H1 (cell line): ENCODE measurements at places on chromosomes 5 and 9. TPM values are rescaled to one million over a fixed set of nuclear protein-coding genes. Genes with fewer than 3 reads are reported as not detected.

GRCh38 chr5:17214893-17215292 is 2.5 kb upstream of the BASP1 start:
- no peak overlapping the region for H3K4me3 ChIP-seq
- H3K4me1 ChIP-seq = peaks cover 9% of the 10 kb centered on the region; the same call in 1 of the 2 replicates
- H3K36me3 ChIP-seq = no peaks in the 10 kb centered on the region
- no peak overlapping the region for H3K27ac ChIP-seq
- no peak for DNase-seq

DNA sequence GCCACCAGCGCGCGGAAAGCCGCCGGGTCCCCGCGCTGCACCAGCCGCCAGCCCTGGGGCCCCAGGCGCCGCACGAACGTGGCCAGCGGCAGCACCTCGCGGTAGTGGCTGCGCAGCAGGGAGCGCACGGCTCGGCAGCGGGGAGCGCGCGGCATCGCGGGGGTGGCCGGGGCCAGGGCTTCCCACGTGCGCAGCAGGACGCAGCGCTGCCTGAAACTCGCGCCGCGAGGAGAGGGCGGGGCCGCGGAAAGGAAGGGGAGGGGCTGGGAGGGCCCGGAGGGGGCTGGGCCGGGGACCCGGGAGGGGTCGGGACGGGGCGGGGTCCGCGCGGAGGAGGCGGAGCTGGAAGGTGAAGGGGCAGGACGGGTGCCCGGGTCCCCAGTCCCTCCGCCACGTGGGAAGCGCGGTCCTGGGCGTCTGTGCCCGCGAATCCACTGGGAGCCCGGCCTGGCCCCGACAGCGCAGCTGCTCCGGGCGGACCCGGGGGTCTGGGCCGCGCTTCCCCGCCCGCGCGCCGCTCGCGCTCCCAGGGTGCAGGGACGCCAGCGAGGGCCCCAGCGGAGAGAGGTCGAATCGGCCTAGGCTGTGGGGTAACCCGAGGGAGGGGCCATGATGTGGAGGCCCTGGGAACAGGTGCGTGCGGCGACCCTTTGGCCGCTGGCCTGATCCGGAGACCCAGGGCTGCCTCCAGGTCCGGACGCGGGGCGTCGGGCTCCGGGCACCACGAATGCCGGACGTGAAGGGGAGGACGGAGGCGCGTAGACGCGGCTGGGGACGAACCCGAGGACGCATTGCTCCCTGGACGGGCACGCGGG is at the start of gene TERT:
Gene TERT, minus strand, starts transcription at position 234 of the 815 bp plus-strand sequence. Its CDS starts 79 bp downstream, at position 155.
- peak within 1 kb of the TSS; percentile 63 for H3K4me3 ChIP-seq
- H3K36me3 ChIP-seq = no peaks in the 10 kb centered on the region
- no peak within 1 kb of the TSS for H3K27ac ChIP-seq
- peaks cover 13% of the 10 kb centered on the region for H3K4me1 ChIP-seq

- H3K36me3 ChIP-seq = no peaks in the 10 kb centered on the region
- H3K27ac ChIP-seq = no peak overlapping the region
- no peak overlapping the region for H3K4me3 ChIP-seq
These were observed 3.5 kb downstream of the RXFP3 start for GRCh38 chr5:33939556-33940262.

DNA sequence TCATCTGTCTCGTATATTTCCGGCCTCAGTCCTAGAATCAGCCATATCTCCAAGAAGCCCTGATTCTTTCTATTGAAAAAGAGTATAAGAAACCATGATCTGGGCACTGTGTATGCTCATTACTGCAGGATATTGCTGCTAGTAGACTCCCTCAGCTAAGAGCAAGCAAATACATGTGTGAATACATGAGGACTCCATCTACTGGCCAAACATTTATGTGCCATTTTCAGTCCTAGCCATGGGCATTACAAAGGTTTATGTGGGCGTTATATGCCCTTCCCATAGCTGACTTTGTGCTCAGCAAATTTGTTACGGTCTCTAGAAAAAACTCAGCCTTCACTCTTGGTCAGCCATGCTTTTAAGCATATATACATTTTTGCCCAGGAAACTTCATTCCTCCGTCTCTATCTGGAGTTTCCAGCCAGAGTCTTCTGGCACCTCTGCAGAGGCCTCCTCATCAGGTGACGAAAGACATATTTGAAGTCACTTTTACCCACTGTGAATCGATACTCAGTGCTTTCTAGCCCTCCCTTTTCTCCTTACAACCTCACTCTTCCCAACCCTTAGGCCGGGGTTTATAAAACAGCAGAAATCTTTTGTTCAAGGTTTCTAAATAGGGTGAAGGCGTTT is 1495.6 kb upstream of the CDH6 start:
- no peaks in the 10 kb centered on the region for H3K27me3 ChIP-seq
- DNase-seq = no peak
- H3K27ac ChIP-seq = no peak overlapping the region
- H3K4me1 ChIP-seq = no peaks in the 10 kb centered on the region
- no peak overlapping the region for H3K4me3 ChIP-seq
- no peaks in the 10 kb centered on the region for H3K36me3 ChIP-seq

GRCh38 chr9:135199489-135199888 is 112.0 kb downstream of the OLFM1 start:
- no peak overlapping the region for H3K4me3 ChIP-seq
- H3K4me1 ChIP-seq = peaks cover 19% of the 10 kb centered on the region
- no peaks in the 10 kb centered on the region for H3K36me3 ChIP-seq
- no peak overlapping the region for H3K27ac ChIP-seq

- no peaks in the 10 kb centered on the region for H3K36me3 ChIP-seq
- no peaks in the 10 kb centered on the region for H3K27me3 ChIP-seq
- H3K4me1 ChIP-seq = no peaks in the 10 kb centered on the region
- no peak for DNase-seq
These were observed 627.3 kb upstream of the NUDT12 start for GRCh38 chr5:104189909-104190308.

GRCh38 chr5:132779961-132780360 is 2.9 kb upstream of the SEPTIN8 start:
- DNase-seq = no peak
- no peaks in the 10 kb centered on the region for H3K4me1 ChIP-seq
- no peaks in the 10 kb centered on the region for H3K36me3 ChIP-seq

GRCh38 chr5:35790457-35790822 is 66.3 kb upstream of the IL7R start:
- no peak overlapping the region for H3K27ac ChIP-seq
- 0 out of 2 replicates have a peak, but pooled peaks cover 4% of the 10 kb centered on the region for H3K4me1 ChIP-seq
- no peaks in the 10 kb centered on the region for H3K36me3 ChIP-seq
- H3K4me3 ChIP-seq = no peak overlapping the region
- DNase-seq = no peak
- H3K27me3 ChIP-seq = no peaks in the 10 kb centered on the region

- no peaks in the 10 kb centered on the region for H3K27me3 ChIP-seq
- no peak overlapping the region for H3K27ac ChIP-seq
- no peak overlapping the region for H3K4me3 ChIP-seq
- no peaks in the 10 kb centered on the region for H3K36me3 ChIP-seq
- DNase-seq = no peak
These were observed 8.2 kb upstream of the ECM2 start for GRCh38 chr9:92543972-92544371.

GRCh38 chr5:58182287-58182841 is 277.5 kb downstream of the PLK2 start:
- H3K27ac ChIP-seq = no peak overlapping the region
- no peaks in the 10 kb centered on the region for H3K27me3 ChIP-seq
- H3K4me3 ChIP-seq = no peak overlapping the region
- no peaks in the 10 kb centered on the region for H3K36me3 ChIP-seq
- no peak for DNase-seq
- H3K4me1 ChIP-seq = no peaks in the 10 kb centered on the region

DNA sequence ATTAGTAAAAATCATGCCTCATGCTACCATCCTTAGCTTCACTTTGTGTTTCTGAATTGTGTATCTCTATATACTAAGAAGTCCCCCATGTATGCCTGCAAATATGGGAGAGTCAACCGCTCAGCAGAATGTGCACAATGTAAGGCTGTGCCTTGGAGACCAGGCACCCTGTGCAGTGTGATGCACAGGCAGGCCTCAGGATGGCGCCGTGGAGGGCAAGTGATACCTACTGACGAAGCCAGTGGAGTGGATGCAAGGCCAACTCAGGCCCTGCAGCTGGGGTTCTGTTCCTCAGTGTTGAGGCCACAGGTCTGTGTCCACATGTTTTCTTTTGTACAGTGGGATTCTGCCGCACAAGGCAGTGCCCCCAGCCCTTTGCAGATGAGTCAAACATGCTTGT is 28.4 kb downstream of the SYK start:
- no peak for DNase-seq
- no peak overlapping the region for H3K4me3 ChIP-seq
- H3K27me3 ChIP-seq = no peaks in the 10 kb centered on the region; the same call in 1 of the 2 replicates
- no peak overlapping the region for H3K27ac ChIP-seq
- H3K4me1 ChIP-seq = no peaks in the 10 kb centered on the region
- H3K36me3 ChIP-seq = no peaks in the 10 kb centered on the region

- no peak for DNase-seq
- H3K27ac ChIP-seq = no peak overlapping the region
These were observed 262.7 kb upstream of the CLINT1 start for GRCh38 chr5:158121678-158122077.

DNA sequence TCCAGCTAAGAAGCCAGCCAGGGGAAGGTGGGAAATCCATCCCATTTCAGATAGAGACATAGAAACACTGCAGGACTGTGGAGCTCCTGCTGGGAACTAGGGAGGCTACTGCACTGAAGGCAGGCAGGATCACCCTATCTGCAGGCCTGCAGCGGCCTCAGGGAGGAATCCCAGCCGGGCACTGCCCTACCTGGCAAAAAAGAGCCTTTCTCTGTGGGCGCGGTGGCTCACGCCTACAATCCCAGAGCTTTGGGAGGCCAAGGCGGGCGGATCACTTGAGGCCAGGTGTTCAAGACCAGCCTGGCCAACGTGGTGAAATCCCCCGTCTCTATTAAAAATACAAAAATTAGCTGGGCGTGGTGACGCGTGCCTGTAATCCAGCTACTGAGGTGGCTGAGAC is 71.4 kb upstream of the PHYKPL start:
- no peak overlapping the region for H3K27ac ChIP-seq
- no peaks in the 10 kb centered on the region for H3K36me3 ChIP-seq
- no peak for DNase-seq
- no peaks in the 10 kb centered on the region for H3K4me1 ChIP-seq
- no peak overlapping the region for H3K4me3 ChIP-seq
- no peaks in the 10 kb centered on the region for H3K27me3 ChIP-seq

GRCh38 chr5:118723021-118723338 is 265.4 kb downstream of the DTWD2 start:
- no peaks in the 10 kb centered on the region for H3K4me1 ChIP-seq
- no peaks in the 10 kb centered on the region for H3K27me3 ChIP-seq

- H3K27ac ChIP-seq = no peak overlapping the region
- H3K27me3 ChIP-seq = no peaks in the 10 kb centered on the region
- no peak for DNase-seq
- no peak overlapping the region for H3K4me3 ChIP-seq
- H3K36me3 ChIP-seq = peaks cover 9% of the 10 kb centered on the region
These were observed 44.8 kb upstream of the ALDOB start for GRCh38 chr9:101480386-101480785.

DNA sequence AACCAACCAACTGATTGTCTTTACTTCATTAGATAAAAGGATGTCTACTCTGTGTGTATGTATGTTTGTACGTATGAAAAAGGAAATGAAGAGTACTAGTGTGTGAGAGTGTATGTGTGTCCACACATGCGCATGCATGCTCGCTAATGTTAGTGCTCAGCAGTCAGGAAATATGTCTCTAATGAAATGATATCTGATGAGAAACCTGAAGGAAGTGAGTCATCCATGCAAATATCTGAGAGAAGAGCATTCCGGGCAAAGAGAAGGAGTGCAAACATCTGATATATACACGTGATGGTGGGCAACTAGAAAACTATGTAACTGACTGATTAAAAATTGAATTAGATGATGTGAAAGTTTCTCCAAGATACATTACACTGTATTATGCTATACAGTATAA is 29.6 kb upstream of the UGCG start:
- H3K36me3 ChIP-seq = no peaks in the 10 kb centered on the region
- no peak for DNase-seq
- H3K27me3 ChIP-seq = no peaks in the 10 kb centered on the region
- 0 out of 2 replicates have a peak, but pooled peaks cover 2% of the 10 kb centered on the region for H3K4me1 ChIP-seq

GRCh38 chr5:170720179-170720578 is 63.3 kb upstream of the GABRP start:
- H3K27ac ChIP-seq = no peak overlapping the region
- no peak for DNase-seq
- no peaks in the 10 kb centered on the region for H3K36me3 ChIP-seq

DNA sequence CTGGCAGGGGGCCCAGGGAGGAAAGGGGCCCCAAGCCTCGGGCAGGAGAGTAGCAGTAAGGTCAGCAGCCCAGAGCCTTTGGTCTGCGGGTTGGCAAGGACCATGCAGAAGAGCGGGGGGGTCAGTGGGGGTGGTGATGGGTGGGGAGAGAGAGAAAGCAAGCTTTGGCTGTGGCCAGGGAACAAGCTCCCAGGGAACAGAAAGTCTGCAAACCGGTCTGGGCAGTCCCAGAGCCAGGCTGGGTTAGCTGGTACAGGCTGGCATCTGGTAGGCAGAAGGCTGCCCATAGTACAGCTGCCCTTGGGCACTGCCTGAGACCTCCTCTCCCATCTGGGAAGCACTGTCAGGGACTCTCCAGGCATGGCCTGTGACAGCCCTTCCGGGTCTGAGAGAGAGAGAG is 10.5 kb upstream of the EPB41L4B start:
- H3K27me3 ChIP-seq = no peaks in the 10 kb centered on the region
- no peak overlapping the region for H3K4me3 ChIP-seq
- no peaks in the 10 kb centered on the region for H3K36me3 ChIP-seq
- H3K4me1 ChIP-seq = no peaks in the 10 kb centered on the region; the same call in 1 of the 2 replicates
- no peak for DNase-seq
- H3K27ac ChIP-seq = no peak overlapping the region

DNA sequence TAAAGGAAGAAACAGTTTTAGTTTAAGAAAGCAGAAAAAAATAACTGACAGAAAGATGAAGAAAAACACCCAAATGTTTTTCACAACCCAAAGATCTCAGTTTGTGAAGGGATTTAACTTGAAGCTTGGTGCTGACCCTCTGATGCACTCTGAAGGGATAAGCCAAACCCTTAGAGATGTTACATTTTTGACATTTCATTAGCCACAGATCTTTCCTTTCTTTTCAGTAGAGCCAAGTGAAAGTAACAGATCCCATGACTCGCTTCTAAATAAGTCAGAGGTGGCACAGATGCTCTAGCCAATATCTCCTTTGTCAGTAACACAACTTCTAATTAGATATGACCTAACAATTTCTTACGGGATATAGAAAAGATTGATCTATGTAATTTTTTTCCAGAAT is 394.5 kb upstream of the EDIL3 start:
- DNase-seq = no peak
- no peaks in the 10 kb centered on the region for H3K4me1 ChIP-seq
- H3K4me3 ChIP-seq = no peak overlapping the region
- H3K36me3 ChIP-seq = no peaks in the 10 kb centered on the region
- no peak overlapping the region for H3K27ac ChIP-seq
- H3K27me3 ChIP-seq = no peaks in the 10 kb centered on the region

GRCh38 chr5:89721353-89721752 is 688.2 kb downstream of the CETN3 start:
- no peaks in the 10 kb centered on the region for H3K27me3 ChIP-seq
- H3K27ac ChIP-seq = no peak overlapping the region
- peaks cover 3% of the 10 kb centered on the region for H3K4me1 ChIP-seq
- H3K4me3 ChIP-seq = no peak overlapping the region
- DNase-seq = no peak

AGPAT2 gene
- 30.5 and 31.6 TPM in 2 replicates for total RNA-seq

NUTM2F gene
- 0.19 TPM in 1 of 2 replicates, not detected in the other for total RNA-seq

PALM2AKAP2 gene
- total RNA-seq = 11.8 and 20.5 TPM in 2 replicates

WDR38 gene
- total RNA-seq = not detected in 2 replicates

TTC16 gene
- not detected in 2 replicates for total RNA-seq

CFAP157 gene
- total RNA-seq = not detected in 2 replicates

PFN3 gene
- not detected in 2 replicates for total RNA-seq

PCDHB9 gene
- total RNA-seq = 1.6 and 3.8 TPM in 2 replicates

THBS4 gene
- total RNA-seq = 12.8 and 14.2 TPM in 2 replicates
